Kidney glomerular epithelial cell (primary cell): ENCODE measurements at places on chromosomes 4 and X.

DNA sequence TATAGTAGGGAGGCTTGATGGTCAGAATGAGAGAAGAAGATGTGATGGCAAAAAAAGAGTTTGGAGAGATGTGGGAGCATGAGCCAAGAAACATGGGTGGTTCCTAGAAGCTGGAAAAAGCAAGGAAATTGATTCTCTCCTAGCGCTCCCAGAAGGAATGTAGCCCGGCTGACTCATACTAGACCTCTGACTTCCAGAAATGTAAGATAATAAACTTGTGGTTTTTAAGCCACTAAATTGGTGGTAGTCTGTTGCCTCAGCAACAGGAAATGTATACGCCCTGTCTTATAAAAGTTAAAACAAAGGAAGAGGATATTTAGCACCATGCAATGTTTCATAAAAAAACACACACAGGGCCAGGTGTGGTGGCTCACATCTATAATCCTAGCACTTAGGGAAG lies 182.7 kb upstream of the PCDH7 start:
- DNase-seq: peak; percentile 25

GRCh38 chr4:162565730-162566129 lies 401.9 kb upstream of the FSTL5 start:
- DNase-seq: no peak

DNA sequence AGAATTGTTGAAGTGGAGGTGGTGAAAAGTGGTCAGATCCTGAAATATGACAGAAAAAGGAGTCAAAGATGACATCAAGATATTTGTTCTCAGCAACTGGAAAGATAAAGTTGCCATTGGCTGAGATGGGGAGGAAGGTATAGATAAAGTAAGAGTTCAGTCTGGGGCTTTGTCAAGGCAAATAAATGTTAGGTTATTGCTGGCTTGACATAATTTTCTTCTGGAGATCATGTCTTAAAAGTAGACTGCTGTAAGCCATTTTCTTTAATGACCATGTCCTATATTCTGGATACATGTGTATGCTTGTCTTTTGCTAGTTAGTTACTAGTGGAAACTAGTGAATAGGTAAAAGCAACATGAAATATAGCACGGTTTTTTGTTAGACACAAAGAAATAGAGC lies 5.6 kb downstream of the USP53 start:
- DNase-seq: no peak

DNA sequence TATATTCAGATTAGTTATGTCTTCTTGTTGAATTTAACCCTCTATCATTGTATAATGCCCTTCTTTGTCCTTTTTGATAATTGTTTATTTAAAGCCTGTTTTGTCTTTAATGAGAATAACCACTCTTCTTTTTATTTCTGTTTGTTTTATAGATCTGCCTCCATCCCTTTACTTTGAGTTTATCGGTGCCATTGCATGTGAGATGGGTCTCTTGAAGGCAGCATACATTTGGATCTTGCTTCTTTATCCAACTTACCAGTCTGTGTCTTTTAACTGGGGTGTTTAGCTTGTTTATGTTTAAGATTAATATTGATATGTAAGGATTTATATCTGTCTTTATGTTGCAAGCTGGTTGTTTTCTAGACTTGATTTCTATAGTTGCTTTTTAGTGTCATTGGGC lies 115.8 kb downstream of the RTL3 start:
- no peak for DNase-seq

DNA sequence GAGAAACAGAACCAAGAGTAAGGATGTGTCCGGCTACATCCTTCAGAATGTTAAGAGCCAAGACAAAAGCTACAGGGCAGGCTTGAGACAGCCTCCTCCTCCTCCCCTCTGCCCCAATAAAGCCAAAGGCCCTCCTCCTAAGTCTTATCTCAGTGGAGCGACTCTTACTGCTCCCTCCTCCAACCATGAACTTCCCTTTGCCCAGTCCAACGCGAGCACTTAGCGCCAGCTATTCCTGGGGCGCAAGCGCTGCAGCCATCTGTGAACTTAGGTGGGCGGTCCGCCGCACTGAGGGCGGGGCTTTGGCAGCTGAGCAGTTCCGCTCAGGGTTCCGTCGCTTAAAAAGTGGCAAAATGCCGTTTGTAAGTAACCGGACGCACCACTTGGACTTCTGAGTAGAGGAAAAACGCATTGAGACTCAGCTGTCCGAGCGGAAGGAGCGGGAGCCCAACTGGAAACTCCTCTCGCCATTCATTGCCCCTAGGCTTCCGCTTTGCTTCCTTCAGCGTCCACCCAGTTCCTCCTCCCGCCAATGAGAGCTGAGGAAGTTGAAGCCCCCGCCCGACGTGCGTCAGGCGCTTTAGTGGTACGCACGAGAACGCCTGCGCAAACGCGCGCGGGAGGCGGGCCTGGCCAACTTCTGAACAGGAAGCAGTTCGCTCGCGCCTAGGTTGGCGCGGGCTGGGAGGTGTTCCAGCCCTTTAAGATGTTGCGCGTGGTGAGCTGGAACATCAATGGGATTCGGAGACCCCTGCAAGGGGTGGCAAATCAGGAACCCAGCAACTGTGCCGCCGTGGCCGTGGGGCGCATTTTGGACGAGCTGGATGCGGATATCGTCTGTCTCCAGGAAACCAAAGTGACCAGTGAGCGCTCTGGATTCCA lies at the start of gene APEX2:
APEX2 (plus strand) TSS at position 647 of the 882 bp plus-strand sequence; CDS start at position 707, 60 bp downstream.
- peak; percentile 78 for DNase-seq

- no peak for DNase-seq
Observed at GRCh38 chr4:84677093-84677492, 94.2 kb downstream of the CDS1 start.

- no peak for DNase-seq
Observed at GRCh38 chrX:16658284-16658683, 8.3 kb downstream of the S100G start.

- no peak for DNase-seq
Observed at GRCh38 chr4:27921231-27921630, 1060.6 kb downstream of the STIM2 start.

DNA sequence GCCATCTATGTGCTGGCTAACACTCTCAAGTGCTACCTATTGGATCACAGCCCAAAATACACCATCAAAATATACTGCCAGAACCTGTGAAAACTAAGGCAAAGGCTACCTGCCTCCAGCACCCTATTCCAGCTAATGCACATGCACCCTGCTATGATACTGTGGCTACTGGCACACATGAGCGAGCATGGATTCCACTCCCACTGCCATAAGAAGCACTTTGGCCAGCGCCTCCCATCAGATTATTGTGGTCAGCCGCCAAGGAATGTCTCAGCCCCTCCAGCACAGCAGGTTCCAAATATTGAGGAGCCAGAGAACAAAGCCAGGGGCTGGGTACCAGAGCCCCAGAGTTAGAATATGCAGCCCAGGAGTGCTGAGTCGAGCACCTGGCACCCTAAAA lies 32.5 kb upstream of the TMPRSS11F start:
- peak; percentile 35 for DNase-seq

GRCh38 chr4:16114546-16114945 lies 30.7 kb upstream of the PROM1 start:
- DNase-seq: no peak

GRCh38 chr4:20890761-20891160 lies 190.5 kb downstream of the PACRGL start:
- DNase-seq: no peak

- peak; percentile 26 for DNase-seq
Observed at GRCh38 chr4:24473309-24473721, 111.0 kb downstream of the DHX15 start.

- DNase-seq: peak; percentile 12
Observed at GRCh38 chr4:95263391-95263790, 285.4 kb downstream of the UNC5C start.
